NCI-H1105 (cell line): ENCODE measurements at places on chromosomes 4 and X.

- no peak for DNase-seq
Observed at GRCh38 chr4:7183161-7183560, 9.2 kb upstream of the SORCS2 start.

DNA sequence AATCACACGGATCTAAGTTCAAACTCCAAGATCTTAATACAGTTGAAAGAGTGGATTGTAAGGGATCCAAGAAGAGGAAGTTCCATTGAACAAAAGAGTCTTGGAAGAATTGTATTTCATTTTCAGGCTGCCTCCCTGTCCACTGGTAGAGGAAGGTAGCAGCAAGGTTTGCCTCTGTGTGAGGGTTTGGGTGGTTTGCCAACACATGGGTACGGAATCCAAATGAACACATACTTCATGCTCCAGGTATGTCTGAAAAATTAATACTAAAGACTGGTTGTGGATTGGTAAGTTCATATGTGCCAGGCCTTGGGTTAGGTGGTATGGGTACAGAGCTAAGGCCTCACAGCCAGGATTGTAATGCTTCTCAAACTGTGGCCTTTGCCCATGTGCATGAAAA, 523.6 kb upstream of the BOD1L1 start:
- no peak for DNase-seq

DNA sequence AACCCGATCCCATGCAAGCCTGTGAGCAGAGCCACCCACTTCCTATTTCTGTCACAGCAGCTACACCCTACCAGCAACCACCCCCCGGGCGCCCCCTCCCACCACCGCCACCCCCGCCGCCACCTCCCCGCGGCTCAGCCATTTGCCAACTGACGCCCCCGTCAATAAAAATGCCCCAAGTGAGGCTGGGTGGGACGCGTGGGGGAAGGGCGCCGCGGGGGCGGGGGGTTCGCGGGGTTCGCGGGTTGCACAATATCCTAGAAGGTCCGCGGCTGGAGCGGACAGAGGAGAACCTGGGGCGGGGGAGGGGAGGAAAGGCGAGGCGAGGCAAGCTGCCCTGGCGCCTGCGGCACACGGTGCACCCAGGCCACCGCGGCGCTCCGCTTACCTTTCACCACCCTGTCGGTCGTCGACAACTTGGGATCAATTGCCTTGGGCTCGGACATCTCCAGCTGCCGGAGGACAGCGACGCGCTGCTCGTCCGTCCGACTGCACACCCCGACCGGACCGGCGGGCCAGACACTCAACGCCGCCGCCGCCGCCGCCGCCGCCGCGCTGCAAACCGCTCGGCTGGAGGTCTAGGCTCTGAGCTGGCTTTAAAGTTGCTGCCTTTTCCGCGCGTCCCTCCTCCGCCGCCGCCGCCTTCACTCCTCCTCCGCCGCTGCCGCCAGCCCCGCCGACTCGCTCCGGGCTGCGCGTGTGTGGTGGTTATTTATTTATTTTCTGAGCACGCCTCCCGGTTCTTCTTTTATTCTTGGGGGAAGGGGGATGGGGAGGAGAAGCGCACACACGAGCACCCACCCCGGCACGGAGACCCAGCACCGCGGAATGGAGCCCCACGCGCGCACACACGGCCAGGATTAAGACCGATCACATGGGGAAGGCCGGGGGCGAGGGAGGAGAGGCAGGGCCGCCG, 717 bp downstream of the PPP3CA start:
- peak; percentile 57 for DNase-seq

DNA sequence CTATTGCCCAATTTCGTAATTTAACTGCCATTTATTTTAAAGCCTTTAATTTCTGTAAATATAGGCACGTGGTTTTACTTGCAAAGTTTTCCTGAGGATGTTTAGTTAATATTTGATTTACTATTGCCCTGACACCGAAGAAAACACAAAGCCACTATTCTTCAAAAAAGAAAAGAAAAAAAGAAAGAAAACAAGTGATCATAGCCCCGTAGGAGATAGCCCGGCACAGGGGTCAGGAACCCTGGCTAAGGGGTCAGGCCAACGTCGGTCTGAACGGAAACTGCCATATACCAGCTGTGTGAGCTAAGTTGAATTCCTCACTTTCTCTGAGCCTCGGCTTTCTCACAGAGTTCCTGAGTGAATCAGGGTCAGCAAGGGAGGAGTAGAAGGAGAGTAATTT, 17.7 kb upstream of the LAMP2 start:
- DNase-seq: no peak

DNA sequence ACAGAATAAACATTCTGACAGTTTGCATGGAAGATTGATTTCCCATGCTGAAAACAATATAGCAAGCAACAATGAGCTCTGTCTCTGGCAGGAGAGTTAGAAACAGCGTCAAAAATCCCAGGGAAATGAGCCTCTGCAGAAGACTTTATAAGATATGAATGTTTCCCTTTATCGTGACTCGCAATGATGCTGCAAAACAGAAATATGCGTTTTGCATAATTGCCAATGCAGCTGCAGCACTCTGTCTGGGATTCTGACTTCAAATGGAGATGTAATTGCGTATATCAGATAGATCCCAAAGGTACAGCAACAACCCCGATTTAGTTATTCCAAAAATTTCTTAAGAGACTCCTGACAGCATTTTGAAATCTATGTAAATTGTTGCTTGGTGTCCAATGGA, 702.4 kb upstream of the EPHA5 start:
- no peak for DNase-seq

DNA sequence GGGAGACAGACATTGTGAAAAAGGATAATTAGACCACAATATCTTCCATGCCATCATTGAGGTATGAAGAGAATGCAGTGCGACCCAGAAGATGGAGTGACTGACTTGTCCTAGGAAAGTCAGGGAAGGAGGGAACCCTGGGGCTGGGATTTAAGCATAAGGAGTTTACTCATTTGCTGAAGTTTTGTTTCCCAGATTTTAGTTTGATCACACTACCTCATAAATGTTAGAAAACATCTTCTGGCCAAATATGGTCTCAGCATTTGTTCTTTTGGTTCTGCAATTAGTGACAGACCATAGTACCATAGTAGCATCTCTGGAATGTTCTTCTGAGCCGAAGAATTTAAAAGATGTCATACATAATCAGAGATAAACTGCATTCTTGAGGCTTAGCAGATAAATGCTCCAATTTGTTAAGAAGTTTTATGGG, 96.5 kb upstream of the PGRMC2 start:
- no peak for DNase-seq
